ENCODE measurements at places on chromosomes 5 and 9.

DNA sequence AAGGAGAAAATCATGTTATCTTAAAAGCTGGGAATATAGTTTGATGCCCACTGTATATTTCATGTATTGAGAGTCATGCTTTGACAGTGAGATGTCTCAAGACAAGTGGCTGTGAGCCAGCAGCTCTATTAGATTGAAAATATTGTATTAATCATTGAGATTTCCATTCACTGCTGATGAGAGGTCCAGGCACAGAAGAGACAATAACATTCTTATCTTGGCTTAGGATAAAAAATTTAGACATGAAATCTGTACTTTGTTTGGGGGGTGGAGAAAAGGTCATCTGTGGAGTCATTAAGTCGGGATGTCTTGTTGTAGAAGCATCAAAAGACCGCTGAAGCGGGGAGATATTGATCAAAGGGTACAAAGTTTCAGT, 97.9 kb upstream of the EQTN start:
- no peak for DNase-seq

- DNase-seq: no peak
Measured at GRCh38 chr5:19369048-19369447, 619.0 kb downstream of the CDH18 start.

GRCh38 chr5:171610686-171611085, 174.9 kb upstream of the SMIM23 start:
- DNase-seq: no peak

GRCh38 chr5:138543730-138544104, 681 bp upstream of the ETF1 start:
- no peak for DNase-seq

DNA sequence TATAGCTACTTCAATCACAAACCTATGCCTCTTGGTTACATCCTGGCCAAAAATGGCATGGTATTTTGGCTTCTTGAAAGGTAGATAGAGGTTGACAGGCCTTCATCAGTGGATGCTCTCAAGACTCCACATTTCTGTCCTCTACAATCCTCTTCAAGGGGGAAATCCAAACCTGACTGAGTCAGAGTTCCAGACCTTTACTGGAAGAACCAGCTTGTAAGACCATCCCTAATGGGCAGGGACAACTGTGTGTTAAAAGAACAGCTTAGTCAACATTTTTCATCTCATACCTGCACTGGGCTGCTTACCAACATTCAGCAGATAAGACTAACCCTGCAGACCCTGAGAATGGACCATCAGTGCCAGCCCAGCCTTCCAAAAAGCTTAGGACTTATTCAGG, 155.7 kb downstream of the CDK5RAP2 start:
- DNase-seq: no peak

- DNase-seq: peak; percentile 13
Measured at GRCh38 chr9:101514071-101514470, 19.6 kb upstream of the RNF20 start.
